ENCODE measurements at places on chromosomes 4 and X.
A peak's percentile ranks its signal among the peaks of the same experiment; 100 is the strongest.

DNA sequence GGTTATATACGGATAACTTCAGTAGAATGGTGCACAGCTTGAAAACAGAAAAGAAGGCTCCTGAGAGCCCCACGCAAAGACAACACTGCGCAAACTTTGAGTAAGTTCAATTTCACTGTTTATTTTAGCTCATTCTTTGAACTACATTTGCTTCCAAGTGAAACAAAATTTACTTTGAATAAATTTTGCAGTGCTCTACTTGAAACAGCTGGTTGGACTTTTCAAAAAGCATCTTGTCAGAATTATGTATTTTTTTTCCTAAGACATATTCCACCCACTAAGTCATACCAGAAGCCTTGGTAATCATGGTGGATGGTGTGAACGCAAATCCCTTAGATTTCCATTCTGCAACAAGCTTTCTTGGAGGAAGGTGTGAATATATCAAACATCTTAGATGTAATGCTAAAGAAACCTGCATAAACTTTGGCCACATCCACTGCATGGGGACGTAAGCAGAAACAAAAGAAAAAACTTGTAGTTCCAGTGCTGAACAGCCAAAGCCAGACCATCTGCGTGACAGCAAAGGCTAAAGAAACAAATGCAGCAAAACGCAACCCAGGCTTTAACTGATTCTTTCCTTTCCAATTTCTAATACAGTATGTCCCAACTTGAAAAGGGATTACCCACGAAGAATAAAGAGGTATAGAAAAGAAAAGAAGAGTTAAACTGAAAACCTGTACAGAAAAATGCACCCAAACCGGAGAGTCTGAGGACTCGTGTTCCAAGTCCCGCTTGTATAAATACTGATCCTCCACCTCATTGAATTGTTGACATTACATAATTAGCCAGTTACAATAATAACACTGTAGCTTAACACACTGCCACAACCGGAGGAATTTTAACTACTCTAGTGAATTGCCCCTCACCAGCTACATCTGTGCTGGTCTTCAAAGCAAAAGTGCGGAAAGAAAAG is 90.9 kb downstream of the SH3RF1 start:
- DNase-seq = no peak

DNA sequence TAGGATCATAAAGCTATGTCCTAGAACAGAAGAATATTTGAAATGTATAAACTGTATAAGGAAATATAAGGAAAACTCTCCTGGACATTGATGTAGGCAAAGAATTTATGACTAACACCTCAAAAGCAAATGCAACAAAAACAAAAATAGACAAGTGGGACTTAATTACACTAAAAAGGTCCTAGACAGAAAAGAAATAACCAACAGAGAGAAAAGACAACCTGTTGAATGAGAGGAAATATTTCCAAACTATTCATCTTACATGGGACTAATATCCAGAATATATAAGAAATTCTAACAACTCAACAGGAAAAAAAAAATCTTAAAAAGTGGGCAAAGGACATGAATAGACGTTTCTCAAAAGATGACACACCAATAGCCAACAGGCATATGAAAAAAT is 54.4 kb upstream of the PRDX4 start:
- DNase-seq = no peak

DNA sequence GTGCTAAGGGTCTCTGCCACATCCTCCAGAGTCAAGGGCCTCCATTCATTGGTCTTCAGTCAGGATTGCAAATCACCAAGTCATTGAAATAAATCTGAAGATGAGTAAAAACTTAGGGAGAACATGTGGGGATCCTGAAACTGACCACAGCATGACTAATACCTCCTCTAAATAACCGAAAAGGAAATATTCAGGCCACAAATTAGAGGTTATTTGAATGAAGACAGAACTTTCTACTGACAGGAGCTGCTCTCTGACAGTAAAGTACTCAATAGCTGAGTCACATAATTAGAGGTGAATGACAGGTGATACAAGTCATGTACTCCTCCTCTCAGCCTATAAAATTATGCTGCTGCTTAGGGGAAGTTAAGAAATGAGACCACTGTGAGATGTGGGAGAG is 240.2 kb upstream of the F9 start:
- DNase-seq = no peak

GRCh38 chrX:151830911-151831310 is 81.8 kb upstream of the MAGEA4 start:
- no peak for DNase-seq

- DNase-seq = no peak
Observed at GRCh38 chrX:109720947-109721346, 12.1 kb downstream of the ACSL4 start.

- no peak for DNase-seq
Observed at GRCh38 chrX:134990801-134991481, at the start of gene SMIM10. Gene SMIM10, plus strand, starts transcription at chrX:134990991. Its CDS starts 105 bp downstream, at chrX:134991096.

GRCh38 chrX:109830704-109831206 is 97.7 kb upstream of the ACSL4 start:
- no peak for DNase-seq

DNA sequence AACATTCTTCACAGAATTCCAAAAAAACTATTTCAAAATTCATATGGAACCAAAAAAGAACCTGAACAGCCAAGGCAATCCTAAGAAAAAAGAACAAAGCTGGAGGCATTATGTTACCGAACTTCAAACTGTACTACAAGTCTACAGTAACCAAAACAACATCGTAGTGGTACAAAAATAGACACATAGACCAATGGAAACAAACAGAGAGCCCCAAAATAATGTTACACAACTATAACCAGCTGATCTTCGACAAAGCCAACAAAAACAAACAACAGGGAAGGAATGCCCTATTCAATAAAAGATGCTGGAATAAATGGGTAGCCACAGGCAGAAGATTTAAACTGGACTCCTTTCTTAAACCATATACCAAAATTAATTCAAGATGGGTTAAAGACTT is 1189.6 kb downstream of the PCDH18 start:
- no peak for DNase-seq

DNA sequence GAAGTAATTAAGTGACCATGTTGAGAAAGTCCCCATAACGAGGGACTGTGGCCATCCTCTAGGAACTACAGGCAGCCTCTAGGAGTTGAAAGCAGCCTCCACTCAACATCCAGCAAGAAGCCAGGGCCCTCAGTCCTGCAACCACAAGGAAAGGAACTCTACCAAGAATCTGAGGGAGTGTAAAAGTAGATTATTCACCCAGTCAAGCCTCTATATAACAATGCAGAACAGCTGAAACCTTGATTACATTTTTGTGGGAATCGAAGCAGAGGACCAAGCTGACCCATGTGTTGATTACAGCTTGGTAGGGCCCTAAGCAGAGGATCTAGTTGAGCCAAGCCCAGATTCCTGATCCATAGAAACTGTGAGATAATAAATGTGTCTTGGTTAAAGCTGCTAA is 17.1 kb downstream of the RPS6KA6 start:
- no peak for DNase-seq

DNA sequence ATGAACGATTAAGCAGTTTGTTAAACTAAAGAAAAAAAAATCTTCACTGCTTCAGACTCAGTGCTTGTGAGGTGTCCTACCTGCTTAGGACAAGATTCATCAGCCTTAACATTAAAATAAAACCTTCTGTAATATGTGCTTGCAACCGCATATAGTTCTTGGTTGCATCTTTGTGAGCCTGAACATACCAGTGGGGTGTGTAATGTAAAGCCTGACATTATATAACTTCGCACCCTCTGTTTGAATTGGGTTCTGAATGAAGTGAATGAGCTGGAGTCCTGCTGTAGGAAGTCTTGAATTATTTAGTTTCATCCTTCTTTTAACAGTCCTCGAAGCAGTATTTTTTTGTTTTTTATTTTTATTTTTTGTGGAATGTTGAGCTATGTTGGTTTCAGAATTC is 3.1 kb downstream of the KDM6A start:
- DNase-seq = no peak

DNA sequence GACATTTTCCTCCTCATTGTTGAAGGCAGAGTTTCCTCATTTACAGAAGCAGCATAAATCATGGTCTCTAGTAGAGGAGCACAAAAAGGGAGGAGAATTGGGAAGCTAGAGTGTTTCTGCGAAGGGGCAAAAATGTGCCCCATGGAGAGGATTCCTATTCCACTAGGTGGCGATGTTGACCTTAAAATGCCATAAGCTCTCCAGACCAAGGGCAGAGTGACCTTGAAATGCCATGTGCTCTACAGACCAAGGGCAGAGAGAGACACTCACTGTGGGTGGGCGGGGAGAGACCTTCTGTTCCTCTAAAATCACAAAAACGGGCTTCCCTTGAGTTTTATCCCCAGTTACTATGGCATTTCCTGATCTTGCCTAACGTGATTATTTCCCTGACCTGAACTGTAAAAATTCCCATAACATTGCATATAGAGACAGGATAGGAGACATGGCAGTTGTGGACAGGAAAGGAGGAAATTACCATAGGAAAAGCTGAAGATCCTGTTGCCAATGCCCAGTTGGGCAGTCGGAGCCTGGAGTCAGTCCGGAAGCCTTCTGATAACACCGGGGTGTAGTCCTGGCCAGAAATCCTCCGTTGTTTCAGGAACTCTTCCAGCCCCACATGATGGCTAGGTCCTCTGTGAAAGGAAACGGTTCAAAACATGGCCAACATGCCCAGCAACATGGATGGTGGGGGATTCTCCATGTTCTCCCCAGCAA is 567.7 kb downstream of the MAGEB5 start:
- DNase-seq = peak; percentile 1

DNA sequence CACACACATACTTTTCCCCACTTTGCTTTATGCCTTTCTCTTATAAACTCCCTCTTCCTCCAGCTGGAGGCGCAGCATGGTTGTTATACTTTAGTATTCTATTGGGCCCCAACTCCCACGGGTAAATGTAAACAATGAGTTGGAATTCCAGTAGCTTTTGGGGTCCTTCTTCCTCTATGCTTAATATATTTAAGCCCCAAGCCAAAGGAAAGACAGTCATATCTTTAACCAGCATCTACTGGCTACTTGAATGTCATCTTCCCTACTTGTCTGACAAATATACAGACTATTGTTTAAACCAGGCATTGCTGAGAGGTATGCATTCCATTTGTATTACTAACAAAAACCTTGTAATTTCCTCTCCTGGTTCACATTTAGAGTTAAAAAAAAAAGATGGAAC is 72.9 kb downstream of the WDR19 start:
- no peak for DNase-seq

DNA sequence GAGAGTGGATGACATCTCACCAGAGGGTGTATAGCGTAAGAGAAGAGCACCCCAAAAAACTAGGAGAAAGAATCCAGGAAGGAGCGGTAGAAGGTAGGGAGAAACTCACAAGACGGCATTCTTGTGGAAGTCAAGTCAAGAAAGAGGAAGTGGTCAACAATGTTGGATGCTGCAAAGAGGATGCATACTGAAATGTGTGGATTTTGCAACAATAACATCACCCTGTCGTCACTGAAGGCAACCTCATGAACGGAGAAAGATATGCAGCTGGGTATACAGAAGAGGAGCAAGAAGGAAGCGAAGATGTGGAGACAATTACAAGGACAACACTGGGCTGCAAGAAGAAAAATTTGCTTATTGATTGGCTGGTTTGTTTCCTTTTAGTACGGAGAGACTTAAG is 11.4 kb upstream of the TAPT1 start:
- no peak for DNase-seq

GRCh38 chr4:7697821-7698220 is 241.8 kb downstream of the AFAP1 start:
- no peak for DNase-seq

DNA sequence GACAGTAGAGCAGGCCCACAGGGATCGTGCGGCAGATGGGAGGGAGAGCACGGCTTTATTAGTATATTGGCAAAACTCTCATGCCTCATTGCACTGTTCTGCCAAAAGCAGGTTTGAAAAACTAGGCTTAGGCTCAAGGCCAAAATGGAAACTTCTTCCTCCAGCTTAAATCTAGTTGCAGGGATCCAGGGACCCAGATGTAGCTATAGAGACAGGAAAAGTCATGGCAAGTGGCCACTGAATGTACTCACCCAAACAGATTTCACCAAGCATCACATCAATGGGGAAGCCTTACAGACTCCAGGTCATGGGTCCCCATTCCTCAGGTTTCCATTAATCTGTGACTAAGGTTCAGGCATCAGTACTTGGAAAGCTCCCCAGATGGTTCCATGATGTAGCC is 149.2 kb downstream of the STK32B start:
- no peak for DNase-seq

- no peak for DNase-seq
Observed at GRCh38 chr4:82268050-82268825, 105.6 kb downstream of the HNRNPD start.

DNA sequence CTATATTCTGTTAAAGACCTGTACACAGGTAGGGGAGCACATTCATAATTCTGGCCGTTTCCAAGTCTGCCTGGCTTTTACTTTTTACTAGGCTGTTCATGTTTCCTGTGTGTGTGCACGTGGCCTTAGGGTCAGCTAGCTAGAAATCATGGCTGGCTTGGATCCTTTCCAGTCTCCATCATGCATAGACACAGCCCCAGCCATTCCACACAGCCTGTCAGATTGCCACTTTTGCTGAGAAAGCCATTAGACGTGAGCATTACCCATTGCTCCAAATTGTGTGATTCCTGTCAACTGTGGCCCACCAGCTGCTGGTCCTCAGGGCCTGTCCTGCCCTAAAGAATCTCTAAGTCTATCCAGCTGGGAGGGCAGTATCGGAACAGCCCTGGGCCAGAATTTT is 11.4 kb upstream of the SORCS2 start:
- DNase-seq = no peak

DNA sequence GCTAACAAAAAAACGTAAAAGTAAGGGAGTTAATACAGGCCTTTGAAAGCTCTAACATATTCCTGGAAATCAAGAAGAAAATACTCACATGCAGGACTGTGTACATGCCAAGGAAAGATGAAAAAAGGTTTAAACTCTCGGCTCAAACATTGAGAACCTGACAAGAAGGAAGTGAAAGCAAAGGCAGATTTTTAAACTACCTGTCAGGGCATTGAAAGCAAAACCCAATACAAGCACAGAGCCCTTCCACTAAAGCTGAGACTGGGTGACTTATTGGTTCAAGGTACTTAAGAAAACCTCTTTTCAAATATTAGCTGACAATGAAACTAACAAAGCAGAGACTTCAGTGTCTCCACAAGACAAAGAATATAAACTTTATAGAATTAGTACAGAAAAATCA is 313.0 kb upstream of the GRID2 start:
- DNase-seq = no peak

DNA sequence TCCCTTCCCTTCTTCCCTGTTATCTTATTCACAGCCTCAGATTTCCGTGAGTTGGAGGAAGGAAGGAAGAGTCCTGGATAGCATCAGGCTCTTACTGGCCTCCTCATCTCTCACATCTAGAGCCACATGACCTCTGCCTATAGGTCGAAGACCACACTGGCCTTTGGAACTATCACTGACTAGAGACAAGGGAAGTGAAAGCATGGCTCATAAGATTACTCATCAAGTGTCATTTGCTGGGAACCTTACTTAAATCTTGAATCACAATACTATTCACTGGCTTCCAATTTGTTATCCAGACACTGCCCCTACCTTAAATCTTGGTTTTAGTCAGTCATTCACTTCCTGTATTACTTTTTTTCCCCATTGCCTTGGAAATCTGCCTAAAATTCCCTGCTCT is 61.6 kb upstream of the MTMR8 start:
- DNase-seq = no peak

GRCh38 chr4:78665216-78665770 is 110.9 kb upstream of the BMP2K start:
- no peak for DNase-seq

GRCh38 chr4:169225812-169226211 is 44.9 kb downstream of the SH3RF1 start:
- no peak for DNase-seq

- peak; percentile 10 for DNase-seq
Observed at GRCh38 chrX:100895365-100896075, 21.4 kb upstream of the NOX1 start.
